ENCODE measurements at places on chromosomes 3 and 15. TPM values are rescaled to one million over a fixed set of nuclear protein-coding genes. Genes with fewer than 3 reads are reported as not detected.

GRCh38 chr3:109631897-109632296 lies 294.6 kb upstream of the DPPA4 start:
- DNase-seq: no peak

DNA sequence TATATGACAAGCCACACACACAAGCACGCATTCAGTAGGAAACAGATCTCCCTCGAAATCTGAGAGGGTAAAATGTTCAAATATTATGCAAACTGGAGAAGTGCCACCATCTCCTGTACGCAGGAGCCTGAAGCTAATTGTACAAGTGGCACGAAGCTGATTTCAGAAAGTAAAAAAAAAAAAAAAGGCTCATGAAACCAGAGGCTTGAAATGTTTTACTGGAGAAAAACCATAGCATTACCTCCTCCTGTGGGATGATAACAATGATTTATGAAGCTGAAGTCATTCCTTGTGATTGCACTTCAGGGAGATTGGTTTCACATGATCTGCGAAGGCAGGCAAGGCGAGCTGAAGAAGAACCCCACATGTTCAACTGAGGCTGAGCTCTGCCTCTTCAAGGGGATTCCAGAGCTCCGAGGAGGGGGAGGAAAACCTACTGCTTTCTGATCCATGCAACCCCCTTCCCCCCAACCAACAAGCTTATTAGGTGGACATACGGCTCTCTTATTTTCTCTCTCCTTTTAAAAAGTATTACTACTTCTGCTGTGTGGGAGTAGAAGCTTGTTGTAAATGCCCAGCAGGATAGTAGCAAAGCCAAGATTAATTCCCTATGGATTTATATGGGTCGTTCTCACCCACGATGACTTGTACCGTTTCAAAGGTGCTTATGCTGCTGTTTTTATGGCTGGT lies 101.1 kb downstream of the GREM1 start:
- DNase-seq: peak; percentile 13

DNA sequence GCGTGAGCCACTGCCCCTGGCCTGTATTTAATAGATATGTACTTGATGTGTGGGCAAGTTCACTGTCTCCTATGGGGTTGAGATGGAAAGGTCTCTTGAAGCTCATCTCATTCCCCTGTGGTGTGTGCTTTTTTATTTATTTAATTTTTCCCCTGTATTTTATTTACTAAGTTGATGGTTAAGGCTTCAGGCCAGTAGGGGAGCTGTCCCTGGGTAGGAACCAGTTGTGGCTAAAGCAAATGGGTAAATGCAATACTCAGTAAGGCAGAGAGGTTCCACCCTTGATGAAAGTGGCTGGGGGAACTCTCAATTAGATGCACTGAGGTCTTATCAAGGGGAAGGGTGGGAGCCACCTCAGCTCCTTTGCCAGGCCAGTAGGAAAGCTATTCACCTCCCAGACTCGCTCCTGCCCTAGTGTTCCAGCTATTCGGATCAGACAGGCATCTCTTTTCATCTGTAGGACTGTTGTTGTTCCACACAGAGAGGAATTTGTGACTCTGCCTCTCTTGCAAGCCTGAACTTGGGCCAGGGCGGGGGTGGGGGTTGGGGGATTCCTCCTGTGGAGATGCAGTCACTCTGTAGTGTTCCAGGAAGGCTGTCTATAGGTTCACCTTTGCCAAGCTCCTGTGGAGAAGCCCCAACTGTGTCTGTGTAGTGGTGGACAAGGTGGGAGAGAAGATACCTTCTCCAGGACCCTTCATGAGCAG lies 26.1 kb downstream of the PCCB start:
- no peak for DNase-seq

DNA sequence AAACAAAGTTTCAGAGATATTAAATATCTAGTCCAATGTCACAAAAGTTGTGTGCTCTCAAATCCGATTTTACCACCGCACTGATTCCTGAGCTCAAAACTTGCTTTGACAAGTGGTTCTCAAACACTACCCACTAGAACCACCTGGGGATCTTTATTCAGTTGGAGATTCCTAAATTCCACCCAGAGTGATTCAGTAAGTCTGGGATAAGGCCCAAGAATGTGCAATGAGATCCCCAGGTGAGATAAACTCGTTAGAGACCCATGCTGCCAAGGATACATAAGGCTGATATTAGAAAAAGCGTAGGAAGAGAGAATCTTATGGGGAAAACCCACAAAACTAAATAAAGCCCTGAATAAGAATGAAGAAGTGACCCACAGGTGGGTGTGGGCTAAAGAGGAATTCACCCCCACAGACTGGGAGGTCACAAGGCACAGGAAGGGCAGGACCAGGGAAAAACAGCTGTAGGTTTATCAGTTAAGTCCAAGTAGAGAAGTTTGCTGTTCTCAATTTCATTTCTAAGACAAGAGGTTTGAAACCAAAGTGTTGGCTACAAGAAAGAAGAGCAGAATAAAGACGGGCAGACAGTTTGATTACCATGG lies 11.5 kb upstream of the RPS17 start:
- DNase-seq: no peak

DNA sequence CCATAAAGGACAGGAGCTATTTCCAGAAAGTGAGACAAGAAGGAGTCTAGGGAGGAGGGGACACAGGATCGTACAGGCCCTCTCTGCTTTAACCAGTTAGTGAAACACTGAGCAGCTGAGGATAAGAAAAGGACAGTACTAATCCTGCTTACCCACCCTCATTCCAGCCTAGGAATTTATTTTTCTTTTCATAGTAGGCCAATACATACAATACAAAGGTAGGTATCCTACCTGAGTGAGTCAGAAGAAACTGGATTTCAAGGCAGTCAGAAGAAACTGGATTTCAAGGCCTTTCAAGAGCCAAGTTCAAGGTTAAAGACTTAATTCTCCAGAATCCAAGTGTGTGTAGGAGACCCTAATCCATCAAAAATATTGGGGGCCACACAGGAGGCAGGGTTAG lies 65.3 kb downstream of the EOMES start:
- DNase-seq: no peak

GRCh38 chr15:69852916-69853315 lies 244.8 kb downstream of the TLE3 start:
- no peak for DNase-seq

DNA sequence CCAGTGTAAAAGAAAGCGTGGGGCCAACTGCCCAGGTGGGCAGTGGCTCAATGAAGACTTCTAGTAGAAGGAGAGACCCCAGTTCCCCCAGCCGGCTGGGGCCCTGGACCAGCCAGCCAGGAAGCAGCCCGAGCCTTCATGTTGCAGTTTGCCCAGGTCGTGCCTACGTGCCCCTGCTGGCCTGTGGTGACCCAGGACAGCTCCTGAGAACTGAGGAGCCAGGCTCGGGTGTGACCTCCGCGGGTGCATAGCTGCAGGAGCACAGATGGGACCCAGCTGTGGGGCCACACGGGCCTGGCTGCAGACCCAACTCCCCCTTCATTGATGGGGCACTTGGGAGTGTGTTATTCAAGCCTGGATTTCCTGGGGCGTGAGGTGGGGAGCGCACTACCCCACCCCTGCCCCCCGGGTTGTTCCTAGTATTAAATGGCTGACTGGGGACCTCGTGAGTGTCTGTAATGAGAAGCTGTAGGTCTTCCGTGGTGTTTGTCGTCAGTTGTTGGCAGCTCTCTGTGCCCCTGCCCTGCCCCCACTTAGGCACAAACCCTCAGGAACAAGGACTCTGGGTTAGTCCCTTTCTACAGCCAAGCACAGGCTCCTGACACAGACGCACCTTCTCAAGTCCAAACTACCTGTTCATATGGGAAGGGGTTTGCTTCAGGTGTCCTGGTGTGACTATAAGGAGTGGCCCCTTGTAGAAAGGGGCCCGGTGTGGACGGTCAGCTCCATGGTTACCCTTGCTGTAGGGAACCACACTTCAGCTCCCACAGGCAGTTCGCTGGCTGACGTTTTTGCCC lies 39.1 kb downstream of the IDH2 start:
- no peak for DNase-seq

DNA sequence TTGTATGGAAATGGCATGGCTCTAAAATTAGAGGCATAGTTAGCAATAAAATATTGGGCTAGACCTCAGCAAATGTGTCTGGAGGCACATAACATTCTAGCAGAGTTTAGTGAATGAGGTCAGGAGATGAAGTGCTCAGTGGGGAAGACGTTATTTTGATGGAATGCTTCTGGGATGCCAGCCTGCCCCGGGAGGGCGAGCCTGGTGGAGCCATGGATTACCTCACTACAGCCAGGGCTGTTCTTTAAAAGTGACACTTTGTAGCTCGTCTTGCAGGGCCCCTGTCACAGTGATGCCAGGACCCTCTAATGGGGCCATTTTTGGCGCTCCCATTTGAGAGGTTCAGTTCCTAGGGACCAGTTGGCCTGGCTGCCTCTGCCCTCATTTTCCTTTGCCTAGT lies 48.5 kb downstream of the PXYLP1 start:
- no peak for DNase-seq

GRCh38 chr15:98893401-98893800 lies 114.2 kb downstream of the PGPEP1L start:
- no peak for DNase-seq

DNA sequence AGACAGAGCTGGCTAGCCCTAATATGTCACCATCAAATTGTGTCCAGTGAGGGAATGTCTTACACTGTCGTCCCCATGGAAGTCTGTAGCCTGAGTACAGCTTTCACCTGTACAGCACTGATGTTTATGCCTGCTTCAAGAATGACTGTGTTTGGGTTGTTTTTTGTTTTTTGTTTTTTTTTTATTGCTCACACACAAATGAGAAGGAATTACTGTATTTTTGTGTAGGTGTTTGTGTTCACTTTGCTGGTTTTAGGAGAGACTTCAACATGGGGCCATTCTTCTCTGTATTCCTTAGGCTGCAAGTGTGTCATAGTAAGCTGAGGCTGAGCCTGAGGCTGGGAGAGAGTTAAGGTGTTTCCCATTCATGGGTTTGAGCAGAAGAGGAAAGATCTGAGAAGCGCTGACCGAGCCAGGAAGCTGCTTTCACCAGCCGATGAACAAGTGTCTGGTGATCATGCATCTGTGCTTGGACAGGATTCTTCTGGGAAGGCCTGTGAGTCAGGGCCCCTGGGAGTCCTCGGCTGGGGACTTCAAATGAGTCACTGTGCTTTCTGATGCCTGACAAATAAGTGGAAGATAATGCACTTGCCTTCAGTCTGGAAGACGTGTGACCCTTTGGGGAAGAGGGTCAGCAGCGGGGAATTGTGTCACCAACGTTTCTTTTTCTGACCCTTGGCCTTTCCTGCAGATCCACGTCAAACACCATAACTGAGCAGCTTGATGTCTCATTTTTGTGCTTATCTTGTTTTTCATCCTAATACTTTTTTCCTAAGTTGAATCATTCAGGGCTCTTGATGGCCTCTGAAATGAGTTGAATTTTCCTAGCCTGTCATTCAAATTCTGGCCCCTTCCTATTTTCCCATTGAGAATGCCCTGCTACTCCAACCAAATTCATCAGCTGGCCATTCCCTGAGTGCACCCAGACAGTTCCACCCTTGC lies 36.7 kb upstream of the ZBTB38 start:
- DNase-seq: no peak

GRCh38 chr15:41568350-41569017 lies 9.5 kb downstream of the TYRO3 start:
- DNase-seq: peak; percentile 88

GRCh38 chr3:58052373-58053273 lies 44.4 kb downstream of the FLNB start:
- DNase-seq: no peak

DNA sequence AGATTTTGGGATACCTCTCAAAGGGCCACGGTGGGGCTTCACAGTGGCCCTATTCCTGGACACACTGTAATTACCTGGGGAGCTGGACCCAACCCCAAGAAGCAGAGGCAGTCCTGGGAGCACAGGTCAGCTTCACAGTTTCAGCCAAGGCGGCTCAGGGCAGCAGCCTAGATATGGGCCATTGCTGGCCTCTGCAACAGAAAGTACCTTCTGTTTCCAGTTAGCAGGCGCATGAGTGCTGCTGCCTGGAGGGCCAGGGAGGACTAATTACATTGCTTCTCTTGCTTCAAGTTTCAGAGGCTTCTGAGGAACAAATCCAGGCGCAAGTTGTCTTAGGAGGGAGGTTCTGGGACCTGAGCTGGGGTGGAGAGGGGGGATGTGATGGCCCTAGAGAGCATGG lies 13.5 kb upstream of the DUSP7 start:
- no peak for DNase-seq

DNA sequence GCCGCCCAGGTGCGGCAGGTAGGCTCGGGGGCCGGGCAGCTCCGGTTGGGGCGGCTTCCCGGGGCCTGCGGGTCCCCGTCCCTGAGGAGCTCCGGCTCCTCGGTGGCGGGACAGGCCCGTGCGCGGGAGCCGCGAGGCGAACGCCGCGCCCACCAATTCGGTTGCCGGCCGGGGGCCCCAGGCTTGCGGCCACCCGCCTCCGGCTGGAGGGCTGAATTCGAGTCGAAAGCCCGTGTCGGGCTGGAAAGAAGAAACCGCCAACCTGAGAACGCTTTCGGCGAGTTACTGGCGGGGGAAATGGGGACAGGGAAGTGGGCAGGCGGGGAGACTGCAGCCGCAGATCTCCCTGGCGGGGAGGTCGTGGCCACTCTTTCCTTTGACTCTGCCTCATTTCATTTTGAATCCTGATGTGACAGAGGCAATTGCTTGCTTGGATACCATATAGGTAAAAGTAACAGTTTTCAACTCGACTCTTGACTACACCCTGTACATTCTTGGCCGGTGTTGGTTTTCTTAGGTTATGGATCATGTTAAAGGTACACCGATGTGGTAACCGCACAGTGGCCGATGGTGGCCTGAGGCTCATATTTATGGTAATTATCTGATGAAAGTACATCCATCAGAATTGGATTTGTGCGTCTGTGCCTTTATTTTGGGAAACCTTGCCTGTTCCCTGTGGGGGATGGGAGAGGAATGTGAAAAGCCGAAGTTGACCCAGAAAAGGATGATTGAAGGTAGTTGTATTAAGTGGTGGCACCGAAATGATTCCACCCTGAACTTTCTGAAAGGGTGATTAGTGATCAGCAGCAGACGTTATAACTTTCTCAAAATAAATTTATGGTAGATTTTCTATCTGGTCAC lies 1.7 kb downstream of the B3GNT5 start:
- DNase-seq: no peak

DNA sequence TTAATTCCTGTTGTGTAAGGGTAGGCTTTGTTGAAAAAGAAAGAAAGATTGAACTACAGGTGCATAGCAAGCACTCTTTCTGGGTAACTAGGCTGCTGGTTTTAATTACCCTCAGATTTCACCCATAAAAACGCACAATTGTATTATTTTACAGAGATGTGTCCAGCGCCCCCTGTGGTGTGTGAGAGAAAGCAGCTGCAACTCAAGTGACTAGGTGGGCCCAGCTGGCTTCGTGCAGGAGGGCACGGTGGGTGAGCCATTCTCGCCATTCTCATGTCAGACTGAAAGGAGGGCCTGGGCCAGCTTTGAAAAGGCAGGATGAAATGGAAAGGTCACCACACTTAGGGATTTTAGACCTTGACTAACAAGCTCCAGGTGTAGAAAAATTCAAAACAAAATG lies 122.6 kb downstream of the LRIG1 start:
- DNase-seq: peak; percentile 71

EPHB1 gene
- 3.3 TPM for total RNA-seq

TNFAIP8L3 gene
- total RNA-seq: 0.28 TPM

KLHL24 gene
- total RNA-seq: 48.7 TPM

ANKDD1A gene
- 4.9 TPM for total RNA-seq

OPA1 gene
- 82.0 TPM for total RNA-seq

MGA gene
- 27.8 TPM for total RNA-seq
